NCI-H526 treated with DMSO at 0.1 percent for 48 hours (cell line): ENCODE measurements at places on chromosomes 16 and 17.

GRCh38 chr17:3972931-3973330, 8.7 kb upstream of the ATP2A3 start:
- DNase-seq: no peak

DNA sequence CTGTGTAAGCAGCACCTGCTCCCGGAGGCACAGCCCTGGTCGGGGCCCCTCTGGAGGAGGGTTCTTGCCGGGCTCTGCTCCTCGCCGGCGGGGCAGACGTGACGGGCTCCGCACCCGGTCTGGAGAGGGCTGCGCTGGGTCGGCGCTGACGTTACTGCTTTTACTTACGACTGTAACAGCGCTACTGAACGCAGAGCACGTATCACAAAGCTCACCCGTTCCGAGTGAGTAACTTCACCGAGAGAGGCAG, 1.3 kb upstream of the RAB40C start:
- DNase-seq: no peak

GRCh38 chr16:88700636-88701482, 5.3 kb downstream of the RNF166 start:
- DNase-seq: no peak

- no peak for DNase-seq
These were observed 167.1 kb upstream of the FOXF1 start for GRCh38 chr16:86343027-86343795.

GRCh38 chr17:74729866-74730265, 7.2 kb upstream of the RAB37 start:
- no peak for DNase-seq

GRCh38 chr17:7440113-7440833, 961 bp downstream of the FGF11 start:
- DNase-seq: no peak

DNA sequence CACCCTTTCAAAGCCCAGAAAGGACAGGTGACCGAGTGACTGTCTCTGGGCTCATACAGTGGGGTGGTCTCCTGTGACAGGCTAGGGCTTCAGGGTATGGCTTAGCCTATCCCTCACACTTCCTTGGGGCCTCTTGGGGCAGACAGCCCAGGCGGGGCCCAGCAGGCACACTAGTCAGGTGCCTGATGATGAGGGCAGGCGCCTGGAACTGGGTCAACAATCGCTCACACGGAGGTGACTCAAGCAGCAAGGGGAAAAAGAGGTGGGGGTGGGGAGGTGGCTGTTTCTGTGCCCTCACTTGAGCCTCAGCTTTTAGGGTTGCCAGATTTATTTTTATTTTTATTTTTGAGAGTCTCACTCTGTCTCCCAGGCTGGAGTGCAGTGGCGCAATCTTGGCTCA, 6.4 kb upstream of the GRN start:
- no peak for DNase-seq

DNA sequence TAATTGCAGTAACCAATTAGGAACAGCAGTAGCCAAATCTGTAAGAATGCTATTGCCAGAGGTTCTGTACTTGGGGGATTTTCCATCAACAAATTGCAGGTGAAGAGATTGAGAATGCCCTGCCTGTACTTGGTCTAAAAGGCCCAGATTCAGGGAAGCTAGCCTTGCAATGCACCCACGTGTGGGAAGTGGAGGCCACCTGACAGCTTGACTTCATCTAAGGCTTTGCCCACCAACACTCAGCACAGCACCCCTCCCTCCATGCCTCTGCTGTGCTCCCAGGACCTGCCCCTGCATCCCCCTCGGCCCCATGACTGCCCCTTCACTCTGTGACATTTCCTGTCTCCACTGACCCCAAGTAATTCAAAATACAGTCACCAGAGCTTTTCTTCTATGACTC, 79.1 kb upstream of the CDH5 start:
- DNase-seq: no peak

- DNase-seq: no peak
These were observed 14.6 kb downstream of the SREBF1 start for GRCh38 chr17:17822189-17822588.

GRCh38 chr16:67730326-67730725, 11.2 kb upstream of the GFOD2 start:
- DNase-seq: no peak

- DNase-seq: no peak
These were observed 54.3 kb upstream of the CNTNAP4 start for GRCh38 chr16:76222853-76223252.

DNA sequence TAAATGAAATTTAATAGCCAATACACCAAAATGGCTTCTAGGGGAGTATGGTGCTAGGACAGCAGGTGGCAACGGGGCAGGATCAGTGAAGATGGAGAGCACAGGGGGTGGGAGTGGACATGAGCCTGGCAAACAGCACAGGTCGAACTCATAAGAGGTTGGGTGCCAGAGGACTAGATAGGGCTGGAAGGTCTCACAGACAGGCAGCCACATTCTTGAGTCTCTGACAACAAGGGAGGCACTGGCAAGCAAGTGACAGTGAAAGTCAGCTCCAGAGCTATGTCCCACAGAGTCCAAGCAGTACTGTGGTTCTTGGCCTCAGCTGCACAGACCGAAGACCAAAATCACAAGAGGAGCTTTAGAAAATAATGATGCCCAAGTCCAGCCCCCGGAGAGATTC, 61.2 kb downstream of the USP31 start:
- DNase-seq: no peak

DNA sequence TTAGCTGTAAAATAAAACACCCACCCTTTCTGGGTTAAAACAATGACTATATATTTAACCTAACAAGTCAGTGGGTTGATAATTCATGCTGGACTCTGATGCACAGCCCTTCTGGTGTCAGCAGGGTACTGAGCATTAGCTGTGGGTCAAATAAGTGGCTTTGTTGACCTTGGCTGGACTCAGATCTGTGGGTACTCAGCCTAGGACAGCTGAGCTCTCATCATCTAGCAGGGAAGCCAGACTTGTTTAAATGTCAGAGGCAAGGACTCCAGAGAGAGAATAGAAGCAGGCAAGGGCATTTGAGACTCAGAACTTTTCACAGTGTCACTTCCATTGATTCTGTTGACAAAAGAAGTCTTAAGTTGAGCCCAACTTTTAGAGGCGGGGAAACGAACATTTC, 1063.8 kb upstream of the CDH8 start:
- DNase-seq: no peak

DNA sequence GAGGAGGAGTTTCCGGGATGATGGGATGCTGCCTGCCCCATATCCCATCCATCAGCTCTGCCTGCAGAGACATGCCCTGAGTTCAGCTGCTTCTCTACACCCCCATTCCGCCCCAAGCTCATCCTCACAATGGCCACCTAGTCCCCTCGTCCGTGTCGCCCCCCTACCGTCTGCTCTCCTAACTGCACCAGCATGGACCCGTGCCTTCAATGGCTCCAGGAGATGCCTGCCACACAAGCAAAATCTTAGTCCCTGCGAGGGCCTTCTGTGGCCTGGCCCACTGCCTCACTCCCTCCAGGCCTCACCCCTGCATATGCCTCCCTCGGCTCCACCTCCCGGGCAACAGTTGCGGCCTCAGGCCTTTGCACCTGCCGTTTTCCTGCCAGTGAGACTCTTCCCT, 1.8 kb upstream of the TELO2 start:
- DNase-seq: no peak

GRCh38 chr17:57357830-57358430, 101.6 kb downstream of the MSI2 start:
- DNase-seq: no peak

DNA sequence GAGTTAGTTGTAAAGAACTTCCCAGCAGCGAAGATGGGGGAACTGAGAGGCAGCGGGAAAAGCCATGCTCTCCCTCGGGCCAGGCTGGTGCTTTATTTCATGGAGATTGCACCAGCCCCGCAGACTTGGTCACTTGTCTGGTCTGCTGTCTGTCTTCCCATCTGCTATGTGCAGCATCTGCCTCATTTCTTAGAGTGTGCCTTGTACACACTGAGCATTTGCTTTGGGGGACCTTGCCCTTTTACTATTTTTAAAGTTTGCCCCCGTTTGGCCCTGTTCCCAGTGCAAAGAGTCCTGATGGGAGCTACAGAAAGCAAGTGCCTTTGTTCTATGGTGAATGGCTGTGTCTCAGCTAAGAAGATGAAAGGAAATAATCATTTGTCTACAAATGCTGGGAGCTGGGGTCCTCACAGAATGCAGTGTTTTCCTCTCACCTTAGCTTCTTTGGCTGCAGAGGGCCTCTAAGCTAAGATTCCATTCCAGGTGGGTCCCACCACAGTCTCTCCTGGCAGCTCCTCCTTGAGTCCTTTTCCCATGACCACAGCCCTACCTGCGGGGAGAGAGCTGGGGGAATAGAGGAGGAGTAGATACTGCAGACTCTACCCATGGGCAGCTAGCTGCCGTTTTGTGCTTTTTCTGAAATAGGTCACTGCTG, 25.1 kb upstream of the CNOT1 start:
- no peak for DNase-seq

GRCh38 chr16:73171901-73172240, 123.9 kb upstream of the ZFHX3 start:
- no peak for DNase-seq

DNA sequence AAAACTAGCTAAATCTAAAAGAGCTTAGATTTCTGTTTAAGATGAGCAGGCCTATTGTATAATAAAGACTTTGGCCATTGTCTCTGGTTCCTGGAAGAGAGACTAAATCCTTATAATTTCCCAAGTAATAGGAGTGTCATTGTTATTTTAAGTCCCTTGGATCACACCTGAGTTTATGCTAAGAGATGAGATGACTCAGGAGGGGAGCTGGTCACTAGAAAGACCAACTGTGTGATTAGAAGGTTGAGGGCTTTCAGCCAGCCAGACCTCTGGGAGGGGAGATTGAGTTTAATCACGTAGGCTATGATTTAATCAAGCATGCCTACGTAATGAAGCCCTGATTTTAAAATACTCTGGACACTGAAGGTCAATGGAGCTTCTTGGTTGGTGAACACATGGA, 156.9 kb upstream of the C17orf78 start:
- no peak for DNase-seq

DNA sequence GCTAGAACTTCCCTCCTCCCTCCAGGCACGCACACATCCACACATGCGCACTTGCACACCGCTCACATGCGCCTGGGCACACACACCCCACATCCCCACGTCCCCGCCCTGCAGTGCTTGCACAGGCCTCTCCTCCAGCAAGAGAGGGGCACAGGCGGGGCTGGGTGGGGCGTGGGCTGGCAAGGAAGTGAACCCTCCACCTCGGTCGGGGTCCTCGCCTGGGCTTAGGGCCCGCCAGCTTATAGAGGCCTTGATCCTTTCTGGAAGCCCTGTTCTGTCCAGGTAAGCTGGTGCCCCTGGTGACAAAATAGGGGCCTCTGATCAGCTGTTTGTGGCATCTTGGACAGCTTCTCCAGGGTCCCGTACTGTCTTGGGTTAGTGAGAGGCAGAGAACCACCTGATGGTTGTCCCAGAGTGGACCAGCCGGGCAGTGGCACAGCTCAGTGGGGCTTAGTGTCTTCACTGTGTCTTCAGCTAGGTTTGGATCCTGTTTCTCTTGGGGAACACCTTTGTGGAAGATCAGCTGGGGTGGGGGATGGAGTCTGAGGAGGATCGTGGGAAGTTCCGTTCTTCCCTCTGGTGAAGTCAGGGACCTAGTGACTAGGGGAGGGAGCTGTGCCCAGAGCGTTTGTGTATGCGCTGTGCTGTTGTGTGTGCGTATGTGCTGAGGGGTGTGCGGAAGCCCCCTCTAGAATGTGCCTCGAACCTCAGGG, 12.1 kb downstream of the TBX4 start:
- DNase-seq: no peak

DNA sequence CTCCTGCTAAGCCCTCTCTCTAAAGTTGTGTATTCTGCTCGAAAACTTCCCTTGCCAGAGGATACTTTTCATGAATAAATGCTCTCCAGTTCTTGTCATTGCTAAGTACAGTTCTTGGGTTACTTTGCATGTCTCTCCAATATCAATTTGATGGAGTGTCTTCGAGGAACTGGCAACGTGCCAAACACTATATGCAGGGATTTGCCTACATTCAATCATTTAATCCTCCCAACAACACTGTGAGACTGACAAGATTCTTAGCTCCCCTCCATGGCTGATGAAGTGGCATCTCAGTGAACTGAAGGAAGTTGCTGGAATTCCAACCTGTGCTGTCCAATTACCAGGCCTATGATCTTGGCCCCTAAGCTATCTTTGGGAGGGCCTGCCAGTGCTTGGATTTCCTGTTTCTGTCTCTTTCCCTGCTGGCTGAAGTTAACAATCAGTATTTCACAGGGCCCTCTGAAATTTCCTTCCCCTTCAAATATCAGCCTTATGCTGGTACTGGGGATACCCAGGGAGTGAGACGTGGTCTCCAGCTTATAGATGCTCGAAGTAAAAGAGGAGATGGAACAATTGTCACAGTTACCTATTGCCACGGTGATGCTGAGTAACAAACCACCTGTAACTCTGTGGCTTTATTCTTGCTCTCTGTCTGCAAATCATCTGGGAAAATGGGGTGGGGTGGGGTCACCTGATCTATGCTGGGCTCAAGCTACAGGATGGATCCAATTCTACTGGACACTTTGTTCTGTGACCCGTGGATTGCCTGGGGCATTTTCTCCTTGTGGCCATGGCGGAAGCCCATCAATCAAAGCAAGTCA, 19.4 kb upstream of the CRISPLD2 start:
- DNase-seq: no peak

GRCh38 chr17:68853036-68853435, 102.2 kb downstream of the ABCA8 start:
- no peak for DNase-seq

DNA sequence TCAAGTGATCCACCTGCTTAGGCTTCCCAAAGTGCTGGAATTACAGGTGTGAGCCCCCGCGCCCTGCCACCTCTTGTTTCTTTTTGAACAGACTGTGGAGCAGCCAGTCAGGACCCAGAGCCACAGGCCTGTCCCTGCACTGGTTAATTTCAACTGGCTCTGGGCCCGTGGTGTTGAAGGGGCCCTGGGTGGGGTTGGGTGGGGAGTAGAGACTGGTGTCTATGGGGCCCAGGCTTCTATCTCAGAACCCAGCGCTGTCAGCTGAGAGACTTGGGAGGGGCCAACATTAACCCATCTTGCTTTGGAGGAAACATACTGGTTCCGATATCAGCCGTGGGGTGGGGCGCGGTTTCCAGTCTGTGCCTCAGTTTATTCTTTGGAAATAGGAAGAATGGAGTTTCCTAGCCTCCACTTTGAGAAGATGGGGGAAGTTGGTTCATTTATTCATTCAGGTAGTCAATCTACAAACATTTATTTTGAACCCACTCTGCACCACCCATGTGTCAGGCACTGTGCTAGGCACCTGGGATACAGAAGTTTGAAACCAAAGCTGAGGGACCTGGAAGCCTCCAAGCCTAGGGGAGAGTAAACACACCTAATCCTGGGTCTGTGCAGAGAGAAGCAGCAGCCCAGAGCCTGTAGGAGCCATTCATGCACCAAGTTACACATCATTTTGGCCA, 15.5 kb upstream of the SLC4A1 start:
- DNase-seq: no peak

DNA sequence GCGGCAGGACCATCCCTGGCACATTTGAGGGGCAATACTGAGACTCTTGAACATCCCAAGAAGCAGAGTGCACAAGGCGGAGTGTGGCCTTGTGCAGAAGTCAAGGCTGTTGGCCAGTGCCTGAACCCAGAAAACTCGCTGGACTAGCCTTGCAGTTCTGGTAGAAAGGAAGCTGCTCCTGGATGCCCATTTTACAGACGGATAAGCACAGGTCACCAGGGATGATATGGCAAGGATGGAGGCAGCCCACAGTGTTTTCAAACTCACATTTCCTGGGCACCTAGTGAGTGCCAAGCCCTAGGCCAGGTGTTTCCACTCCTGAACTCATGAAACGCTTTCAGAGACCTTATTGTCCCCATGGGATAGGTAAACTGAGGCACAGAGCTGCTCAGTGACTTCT, 1.7 kb upstream of the MAP2K3 start:
- DNase-seq: no peak
